ENCODE measurements at places on chromosomes 4 and X.

DNA sequence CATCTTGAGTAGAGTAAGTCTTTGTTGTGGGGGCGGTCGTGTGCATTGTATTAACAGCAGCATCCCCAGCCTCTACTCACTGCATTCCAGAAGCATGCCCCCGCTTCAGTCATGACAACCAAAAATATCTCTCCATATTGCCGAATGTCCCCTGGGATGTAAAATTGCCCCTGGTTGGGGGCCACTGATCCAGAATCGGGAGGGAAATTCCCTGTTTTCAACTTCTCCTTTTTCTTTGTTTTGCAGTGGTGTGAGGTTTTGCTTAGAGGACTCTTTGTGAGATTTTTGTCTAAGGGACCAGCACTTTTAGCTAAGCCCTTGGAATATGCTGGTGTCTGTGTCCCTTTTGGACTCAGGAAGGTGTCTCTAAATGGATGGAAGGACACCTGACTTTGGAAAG, 3.0 kb upstream of the IL13RA1 start:
- no peak for DNase-seq

GRCh38 chr4:10296730-10297129, 160.5 kb downstream of the ZNF518B start:
- DNase-seq = no peak

DNA sequence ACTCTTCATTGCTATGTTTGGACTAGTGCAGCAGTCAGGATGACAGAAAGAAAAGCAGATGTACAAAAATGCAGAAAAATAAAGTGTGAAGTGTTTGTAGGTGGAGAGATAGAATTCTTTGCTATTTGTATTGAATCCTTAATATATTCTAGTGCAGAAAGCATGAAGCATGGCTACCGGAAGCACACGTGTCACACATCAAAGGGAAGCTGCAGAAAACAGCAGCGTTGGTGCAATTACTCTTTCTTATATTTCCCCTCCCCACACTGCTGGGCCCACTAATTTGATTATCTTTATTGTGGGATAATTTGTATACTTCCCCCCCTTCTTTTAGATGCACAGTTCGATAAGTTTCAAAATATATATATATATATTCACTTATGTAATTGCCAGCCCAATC, 35.9 kb upstream of the TAPT1 start:
- DNase-seq = no peak

DNA sequence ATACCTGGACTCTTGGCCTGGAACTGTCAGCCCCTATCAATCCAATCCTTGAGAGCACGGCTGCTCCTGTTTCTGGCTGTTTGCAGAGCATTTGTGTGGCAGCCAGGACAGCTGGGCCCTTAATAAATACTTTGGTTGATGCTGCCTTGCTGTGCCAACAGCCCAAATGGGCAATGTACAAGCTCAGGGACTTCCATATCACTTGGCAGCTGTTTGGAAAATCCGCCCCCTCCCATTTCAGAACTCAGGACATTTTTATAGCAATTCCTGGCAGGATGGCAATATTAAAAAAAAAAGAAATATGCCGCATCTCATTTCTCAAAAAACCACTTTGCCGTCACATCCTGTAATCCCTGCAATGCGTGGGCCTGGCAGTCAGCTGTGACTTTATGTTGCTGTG, 218.9 kb downstream of the HS3ST1 start:
- DNase-seq = no peak

DNA sequence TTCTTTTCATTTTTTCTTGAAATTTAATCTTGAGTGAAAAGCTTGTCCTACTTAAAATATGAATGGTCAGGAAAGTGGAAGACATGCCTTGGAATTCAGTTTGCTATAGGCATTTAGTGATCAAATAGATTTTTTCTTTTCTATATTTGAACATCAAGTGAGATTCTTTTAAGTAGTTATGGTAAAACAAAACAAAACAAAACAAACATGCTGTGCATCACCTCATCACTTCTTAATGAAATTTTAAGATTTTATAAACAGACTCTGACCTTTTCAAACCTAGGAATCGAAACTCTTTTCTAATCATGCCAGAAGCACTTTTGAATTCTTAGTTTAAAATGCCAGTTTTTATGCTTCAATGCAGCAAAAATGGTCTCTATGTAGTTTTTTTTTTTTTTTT, 62.8 kb downstream of the CNKSR2 start:
- no peak for DNase-seq

- DNase-seq = no peak
Measured at GRCh38 chr4:147768113-147768512, 36.2 kb downstream of the ARHGAP10 start.

- DNase-seq = no peak
Measured at GRCh38 chr4:64399313-64400109, 9.7 kb downstream of the TECRL start.

DNA sequence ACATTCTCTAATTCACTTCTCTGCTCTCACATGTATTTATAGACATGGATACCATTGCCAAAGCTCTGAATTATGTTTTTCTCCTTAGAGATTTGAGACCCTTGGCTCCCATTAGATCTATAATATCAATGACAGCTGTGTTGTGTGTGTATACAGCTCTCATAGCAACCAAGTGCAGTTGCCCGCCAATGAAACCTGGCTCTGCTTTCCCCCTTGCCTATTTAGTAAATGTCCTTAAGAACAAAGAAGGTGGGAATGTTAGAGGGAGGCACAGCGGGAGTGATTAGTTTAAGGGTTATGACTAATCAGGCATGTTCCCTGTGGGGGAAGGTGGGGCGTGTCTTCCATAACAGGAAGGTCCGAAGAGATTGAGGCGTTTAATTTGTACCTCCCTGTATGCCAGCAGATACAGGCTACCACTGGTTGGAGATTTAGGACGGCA, 100.5 kb upstream of the TBC1D9 start:
- DNase-seq = no peak

- no peak for DNase-seq
Measured at GRCh38 chrX:49120091-49120490, 3.4 kb downstream of the GPKOW start.

DNA sequence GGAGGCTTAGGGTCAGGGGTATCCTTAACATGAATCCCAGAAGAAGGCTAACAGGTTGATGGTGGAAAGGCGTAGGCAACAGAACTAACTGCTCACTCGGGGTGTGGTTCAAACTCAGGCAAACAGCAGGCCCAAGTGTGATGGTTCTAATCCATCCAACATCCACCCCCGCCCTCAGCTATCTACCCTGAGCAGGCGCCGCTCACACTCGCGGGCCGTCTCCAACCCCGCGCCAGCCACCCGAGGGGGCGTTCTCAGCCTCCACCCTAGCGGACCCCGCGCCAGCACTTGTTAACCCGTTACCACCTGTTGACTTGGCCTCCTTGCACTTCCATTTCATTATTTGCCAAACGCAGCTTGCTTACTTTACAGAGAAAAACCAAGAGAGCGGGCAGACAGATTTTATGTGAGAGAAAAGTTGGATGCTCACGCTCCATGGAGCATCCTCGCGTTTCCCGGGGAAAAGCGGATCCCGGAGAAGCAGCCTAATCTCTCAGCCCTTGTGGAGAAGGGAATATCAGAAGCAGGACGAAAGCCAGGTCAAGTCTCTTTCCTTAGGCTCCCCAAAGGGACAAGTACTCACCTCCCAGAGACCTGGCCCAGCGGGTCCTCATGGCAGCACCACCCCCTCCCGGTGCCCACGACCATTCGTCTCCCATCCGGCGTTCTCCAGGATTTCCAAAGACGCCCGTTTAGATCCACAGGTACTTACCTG, 773 bp downstream of the SNCA start:
- no peak for DNase-seq
